NCI-H1417 treated with DMSO at 0.1 percent for 48 hours (cell line): ENCODE measurements at places on chromosomes 2 and 18.

DNA sequence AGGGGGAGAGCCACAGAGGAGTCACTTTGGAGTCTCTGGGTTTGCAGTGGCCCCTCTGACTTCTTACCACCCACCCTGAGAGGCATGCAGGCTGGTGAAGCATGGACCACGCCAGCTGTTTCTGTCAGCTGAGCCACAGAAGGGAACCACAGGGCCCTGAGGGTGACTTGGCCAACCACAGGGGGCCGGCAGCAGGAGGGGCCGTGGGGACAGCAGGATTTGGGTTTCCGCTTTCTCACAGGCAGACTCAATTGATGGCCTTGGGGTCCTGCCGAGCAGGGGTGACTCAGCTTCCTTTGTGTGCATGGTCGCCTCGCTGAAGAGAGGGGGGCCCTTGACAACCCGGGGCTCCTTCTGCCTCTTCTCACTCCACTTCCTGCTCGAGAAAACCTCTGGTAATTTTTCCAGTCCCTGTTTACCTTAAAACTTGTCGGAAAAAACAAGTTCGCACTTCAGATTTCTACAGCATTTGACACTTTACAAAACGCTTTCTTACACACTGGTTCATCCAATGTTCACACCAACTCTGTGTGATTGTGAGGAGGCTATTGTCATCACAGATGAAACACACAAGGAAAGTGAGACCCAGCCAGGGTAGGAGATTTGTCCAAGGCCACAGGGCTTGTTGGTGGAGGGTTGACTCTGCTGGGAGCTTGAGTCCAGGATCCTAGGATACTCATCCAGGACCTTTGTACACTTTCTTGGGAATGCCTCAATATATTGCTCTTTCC lies 311.2 kb downstream of the LPIN1 start:
- DNase-seq: no peak

DNA sequence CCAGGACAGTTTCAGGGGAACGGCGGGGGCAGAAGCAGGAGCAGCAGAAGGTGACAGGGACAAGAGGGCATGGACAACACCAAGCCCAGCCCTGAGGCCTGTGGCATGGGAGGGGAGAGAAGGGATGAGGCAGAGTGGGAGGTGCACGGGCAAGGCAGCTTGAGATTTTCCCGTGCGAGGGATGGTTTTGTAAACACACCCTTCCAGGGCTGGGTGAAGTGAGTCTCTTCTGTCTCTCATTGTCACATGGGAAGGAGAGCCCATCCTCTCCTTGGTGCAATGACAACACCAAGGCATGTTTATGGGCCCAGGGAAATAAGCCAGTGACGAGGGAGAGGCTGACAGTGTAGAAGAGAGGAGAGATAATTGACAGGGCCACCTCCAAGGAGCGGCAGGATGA lies 69.6 kb upstream of the RIOK3 start:
- no peak for DNase-seq

DNA sequence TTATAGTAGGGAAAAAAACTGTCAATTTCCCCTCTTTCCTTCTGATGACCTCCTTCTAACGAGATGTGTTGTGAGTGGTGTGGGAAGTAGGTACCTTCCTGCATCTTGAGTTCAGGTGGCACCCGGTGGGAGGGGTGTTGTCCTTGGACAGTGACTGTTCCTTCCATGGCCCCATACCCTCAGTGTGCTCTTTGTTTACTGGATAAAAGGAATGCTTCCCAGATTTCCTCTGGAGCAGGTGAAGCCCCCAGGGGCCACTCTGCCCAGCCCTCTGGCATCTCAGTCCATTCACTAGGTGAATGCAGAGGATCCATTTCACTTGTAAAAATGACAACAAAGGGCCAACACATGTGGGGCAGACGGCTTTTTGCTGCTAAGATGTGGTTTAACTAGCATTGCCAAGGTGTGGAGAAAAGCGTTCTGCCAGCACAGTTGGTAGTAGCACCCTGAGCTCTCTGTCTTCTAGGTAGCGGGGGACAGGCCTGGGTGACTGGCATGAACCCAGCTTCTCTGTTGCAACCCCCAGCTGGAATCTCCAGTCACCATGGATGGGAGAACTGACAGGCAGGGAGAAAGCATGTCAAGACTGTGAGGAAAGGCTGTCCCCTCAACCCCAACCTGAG lies 6.9 kb downstream of the GDF7 start:
- no peak for DNase-seq

GRCh38 chr2:241304039-241304670 lies 11.3 kb downstream of the HDLBP start:
- no peak for DNase-seq

DNA sequence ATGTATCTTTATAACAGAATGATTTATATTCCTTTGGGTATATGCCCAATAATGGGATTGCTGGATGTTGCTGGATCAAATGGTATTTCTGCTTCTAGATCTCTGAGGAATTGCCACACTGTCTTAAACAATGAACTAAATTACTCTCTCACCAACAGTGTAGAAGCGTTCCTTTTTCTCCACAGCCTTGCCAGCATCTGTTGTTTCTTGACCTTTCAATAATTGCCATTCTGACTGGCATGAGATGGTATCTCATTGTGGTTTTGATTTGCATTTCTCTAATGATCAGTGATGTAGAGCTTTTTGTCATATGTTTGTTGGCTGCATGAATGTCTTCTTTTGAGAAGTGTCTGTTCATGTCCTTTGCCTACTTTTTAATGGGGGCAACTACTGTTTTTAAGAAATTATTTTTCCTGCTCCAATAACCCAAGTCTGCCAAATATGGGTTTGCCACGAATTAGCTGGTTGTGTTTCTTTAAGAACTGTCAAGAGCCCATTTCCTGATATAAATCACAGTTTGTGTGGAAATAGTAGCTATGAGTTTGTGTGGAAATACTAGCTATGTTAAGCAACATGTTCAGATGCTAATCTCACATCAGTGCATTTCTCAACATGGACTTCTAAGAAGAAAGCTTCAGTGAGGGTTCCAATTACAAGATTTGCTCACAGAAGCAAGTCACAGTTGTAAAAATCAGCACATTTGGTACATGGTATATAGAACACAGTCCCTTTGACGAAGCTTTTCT lies 259.4 kb downstream of the ANAPC1 start:
- no peak for DNase-seq

DNA sequence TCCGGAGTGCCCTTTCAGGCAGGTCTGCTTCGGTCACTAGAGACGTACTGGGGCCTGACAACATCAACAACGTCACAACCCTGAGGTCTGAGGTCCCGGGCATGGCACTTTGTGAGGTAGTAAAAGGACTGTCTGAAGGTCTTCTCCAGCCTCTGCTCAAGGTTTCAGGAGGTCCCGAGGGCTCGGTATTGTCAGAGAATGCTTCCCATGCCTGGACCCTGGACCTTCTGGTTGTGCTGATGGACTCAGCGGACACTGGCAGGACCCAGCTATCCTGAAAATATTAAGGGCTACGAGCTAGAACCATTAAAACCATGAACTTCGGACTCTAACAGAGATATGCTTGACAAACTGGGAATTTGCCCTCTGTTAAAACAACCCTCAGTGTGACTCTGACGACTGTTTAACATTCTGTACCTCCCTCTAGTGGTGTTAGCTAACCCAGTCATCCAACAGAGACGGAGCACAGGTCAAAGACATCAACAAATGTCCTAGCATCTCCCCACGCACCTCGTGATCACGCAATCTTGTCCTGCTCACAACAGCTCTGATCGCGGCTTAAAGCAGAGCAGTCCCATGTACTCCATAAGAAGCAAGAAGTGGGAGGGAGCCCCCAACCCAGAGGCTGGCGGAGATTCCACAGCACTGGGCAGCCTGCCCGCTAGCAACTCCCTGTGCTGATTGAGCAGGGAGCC lies 96.5 kb downstream of the CCDC93 start:
- no peak for DNase-seq

DNA sequence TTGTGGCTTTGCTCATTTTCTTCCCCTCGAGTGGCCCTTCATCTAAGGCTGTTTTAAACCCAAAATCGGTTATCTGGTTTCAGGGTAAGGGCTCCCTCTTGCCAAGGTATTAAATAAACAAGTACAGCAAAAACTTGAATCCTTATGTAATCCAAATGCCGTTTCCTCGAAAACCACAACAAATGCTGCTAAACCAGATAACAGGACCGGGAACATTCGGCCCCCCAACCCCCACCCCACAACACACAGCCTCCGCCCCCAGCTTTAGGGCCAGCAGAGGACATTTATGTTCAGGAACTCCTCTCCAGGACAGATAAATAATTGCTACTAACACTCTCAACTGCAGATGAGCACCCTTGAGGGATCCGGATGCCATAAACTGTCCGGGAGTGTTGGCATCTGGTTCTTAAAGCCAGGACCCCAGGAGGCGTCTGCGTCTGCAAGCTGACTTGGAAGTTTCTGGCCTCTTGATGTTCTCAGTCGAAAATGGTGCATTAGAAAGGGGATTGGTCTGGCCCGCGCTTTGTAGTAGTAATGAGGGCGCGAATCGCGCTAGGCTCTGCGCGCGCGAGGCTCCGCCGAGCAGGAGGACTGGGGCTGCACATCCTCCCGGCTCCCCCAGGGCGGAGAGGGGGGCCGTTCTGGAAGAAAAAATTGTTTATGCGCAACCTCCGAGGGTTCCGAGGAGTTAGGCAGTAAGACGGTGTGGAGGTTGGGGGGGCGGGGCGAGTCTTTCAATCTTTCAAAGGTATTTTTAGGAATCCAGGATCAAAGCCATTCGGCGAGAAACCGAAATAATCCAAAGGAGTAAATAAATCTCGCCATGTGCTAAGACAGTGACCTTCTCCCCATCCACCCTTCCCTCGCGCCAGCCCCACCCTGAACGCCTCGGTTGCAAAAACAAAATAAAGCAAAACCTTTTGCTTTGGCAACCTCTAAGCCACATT lies 3.9 kb upstream of the ID2 start:
- DNase-seq: peak; percentile 69

DNA sequence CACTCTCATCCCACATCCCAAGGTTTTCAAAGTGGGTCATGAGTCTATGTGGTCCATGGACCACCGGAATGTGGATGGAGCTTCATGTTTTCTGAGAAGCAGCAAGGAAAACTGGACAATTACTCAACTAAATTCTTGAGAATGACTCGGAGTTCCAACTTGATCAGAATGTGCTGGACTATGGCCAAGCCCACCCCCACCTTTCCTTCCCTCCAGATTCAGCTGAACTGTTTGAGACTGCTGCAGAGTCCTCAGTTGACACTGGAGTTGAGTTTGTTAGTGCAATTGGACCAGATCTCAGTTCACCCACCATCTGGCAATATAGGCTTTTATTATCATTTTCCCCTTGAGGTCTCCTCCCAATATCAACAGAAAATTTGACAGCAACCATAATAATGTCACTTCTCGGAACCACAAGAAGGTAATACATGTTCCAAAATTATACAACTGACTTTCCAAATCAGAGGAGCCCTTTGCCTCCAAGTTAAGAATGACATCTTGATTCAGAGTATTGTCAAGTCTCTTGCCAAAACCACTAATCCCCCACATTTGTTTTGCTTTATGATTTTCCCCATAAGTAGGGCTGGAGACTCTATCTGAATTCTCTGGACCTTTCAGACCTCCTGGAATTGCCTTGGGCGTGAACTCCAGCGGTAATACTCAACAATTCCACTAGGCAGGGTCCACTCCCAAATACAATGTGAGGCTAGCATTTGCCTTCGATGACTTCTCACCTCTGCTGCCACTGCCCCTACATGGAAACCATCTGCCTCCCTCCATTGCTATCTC lies 8.8 kb downstream of the COL4A4 start:
- no peak for DNase-seq

- no peak for DNase-seq
These were observed 121.5 kb upstream of the SP3 start for GRCh38 chr2:174086708-174087107.

GRCh38 chr2:204681412-204681811 lies 136.1 kb downstream of the PARD3B start:
- no peak for DNase-seq

GRCh38 chr2:20579866-20580265 lies 71.0 kb downstream of the HS1BP3 start:
- no peak for DNase-seq

DNA sequence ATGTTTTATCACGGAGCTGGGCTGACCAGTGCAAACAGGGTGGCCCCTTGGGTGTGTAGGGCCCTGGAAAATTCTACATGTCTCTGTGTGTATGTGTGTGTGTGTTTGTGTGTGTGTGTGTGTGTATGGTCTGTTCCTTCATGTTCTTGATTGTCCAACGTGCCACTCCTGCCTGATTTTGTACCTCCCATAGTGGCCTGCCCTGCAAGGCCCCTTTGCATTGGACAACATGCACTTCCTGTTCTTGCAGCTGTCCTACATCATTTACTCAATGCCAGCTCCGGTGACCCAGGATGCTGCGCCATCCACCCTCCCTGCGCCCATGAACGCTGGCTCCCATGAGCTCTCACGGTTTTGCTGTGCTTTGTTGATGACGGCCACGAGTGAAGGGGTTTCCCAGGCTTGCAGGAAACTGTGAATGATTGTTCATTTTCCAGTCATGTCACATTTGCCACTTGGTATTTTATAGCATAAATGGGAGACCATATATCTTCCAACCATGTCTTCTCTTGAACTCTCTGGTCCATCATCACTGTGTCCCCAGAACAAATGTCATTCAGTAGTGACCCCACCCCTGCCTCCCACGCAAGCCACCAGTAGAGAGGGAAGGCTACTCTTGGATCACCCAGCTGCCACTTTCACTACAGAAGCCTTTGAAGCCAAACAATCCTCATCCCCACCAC lies 69.7 kb upstream of the NCK2 start:
- DNase-seq: no peak

- no peak for DNase-seq
These were observed 13.0 kb downstream of the SH3BP4 start for GRCh38 chr2:234964631-234965461.

- DNase-seq: no peak
These were observed 82.4 kb downstream of the ACAA2 start for GRCh38 chr18:49730951-49731391.

DNA sequence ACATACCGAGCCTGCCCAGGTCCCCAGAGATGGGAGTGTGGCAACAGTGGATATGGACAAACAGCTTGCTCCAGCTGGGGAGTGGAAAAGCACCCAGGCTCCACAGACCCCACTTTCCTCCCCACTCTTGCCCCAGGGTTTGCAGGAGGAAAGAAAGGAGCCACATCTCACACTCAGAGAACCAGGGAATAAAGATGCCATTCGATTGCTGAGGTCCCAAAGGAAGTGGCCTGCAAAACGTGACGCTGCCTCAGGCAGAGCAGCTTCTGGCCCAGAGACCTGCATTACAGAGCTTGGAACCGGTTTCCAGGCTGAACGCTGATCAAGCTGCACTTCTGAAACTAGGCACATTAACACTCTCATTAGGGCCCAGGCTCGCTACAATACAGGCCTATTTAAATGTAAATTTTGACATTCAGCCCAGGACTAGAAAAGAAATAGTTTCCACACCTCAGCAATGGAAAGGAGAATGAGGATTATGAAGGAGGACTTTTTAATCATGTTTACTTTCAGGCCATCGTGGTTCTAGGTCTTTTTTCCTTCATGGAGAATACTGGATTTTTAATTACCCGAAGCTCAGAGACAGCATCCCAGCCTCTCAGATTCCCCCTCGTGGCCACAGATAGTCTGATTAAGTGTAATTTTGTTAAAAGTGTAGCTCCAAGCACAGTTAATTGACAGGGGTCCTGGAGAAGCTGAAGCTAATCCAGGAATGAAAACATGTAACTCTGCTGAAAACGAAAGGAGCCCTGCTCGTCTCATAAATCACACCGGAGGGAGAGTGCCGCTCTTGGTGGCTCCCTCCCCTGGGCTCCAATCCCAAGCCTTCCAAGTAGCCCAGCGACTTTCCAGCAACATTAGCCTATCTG lies 221.3 kb upstream of the RAB6C start:
- DNase-seq: no peak

- no peak for DNase-seq
These were observed 36.4 kb upstream of the SLC1A4 start for GRCh38 chr2:64952511-64953482.

- no peak for DNase-seq
These were observed 151.2 kb downstream of the FMNL2 start for GRCh38 chr2:152485954-152486736.

- DNase-seq: no peak
These were observed 100.7 kb upstream of the MCFD2 start for GRCh38 chr2:47016172-47016913.
